ENCODE measurements at places on chromosomes 6 and 20.

DNA sequence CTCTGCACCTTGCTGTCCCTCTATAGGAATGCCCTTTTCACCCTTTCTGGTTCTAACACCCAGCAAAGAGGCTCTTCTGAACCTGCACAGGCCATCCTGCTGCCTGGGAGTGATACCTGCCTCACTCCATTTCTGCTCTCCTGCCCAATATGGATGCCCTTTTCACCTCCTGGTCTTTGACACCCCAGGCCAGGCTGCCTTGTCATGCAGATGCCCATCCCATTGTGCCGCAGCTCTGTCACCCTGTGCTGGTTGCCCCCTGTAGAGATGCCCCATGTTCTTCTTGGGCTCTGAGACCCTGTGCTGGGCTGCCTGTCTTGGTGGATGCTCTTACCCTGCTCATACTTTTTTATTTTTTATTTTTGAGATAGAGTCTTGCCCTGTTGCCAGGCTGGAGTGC, 95.3 kb downstream of the CDKAL1 start:
- no peak for DNase-seq

GRCh38 chr6:111520524-111520923, 37.5 kb upstream of the REV3L start:
- DNase-seq, result no peak

DNA sequence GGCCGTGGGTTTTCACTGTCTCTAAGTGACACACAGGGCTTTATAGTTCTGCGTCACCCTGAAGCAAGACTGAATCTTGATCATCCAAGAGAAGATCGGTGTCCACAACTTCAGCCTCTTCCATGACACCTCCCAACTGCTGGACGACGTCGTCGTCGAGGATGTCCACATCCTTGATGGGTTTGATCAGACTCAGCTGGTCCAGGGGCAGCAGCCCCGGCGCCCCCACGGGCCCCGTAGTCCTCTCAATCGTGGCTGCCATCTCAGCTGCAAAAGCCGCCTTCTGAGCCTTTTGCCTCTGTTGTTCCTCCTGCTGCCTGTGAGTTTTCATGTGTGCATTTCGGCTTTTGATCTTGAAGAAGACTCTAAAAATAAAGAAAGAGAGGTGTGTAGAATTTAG, 10.6 kb upstream of the MRPS10 start:
- no peak for DNase-seq

DNA sequence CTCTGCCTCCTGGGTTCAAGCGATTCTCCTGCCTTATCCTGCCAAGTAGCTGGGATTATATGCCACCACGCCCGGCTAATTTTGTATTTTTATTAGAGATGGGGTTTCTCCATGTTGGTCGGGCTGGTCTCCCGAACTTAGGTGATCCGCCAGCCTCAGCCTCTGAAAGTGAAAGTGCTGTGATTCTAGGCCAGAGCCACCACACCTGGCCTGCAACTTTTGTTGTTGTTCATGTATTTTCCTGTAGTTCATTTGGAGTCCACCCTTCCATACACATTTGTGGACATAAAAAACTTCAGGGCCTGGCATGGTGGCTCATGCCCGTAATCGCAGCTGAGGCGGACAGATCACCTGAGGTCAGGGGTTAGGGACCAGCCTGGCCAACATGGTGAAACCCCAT, 14.5 kb downstream of the HSPA1B start:
- DNase-seq, result no peak

DNA sequence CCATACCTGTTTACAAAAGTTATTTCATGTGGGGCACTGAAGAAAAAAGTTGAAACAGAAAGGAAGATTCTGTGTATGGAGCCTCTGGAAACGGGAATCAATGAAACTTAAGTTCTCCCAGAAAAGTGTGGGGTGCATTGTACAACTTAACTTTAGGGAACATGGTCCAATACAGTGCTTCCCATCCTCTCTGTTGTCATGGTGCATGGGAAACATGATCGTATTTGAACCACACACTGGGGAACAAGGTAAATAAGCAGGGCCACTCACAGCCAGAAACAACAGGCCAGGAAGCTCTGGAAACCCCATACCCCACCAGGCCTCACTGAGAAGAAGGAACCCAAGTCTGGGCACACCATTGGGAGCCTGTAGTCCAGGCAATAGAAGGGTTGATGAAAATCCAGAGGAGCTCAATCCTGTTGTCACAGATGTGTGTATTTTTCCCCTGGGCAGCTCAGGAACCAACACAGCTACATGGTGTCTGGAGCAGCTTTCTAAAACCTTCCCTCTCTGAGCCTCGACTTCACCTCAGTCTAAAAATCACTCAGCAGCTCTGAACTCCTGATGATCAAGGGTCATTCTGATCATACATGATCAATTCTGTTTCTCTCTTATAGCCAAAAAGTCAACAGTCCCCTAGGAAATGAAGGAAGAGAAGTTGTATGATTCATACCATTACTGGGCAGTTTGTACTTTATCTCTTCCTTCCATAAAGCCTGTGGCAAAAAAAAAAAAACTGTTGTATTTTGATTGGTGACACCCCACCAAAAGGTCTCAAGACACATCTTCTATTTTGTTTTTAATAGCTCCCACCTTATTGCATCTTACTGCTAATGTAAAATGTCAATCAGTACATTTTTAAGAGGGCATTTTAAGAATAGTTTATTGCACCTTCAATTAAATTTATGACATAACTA, 198.5 kb upstream of the TAB2 start:
- DNase-seq, result no peak

GRCh38 chr6:112691289-112691688, 344.2 kb downstream of the RFPL4B start:
- DNase-seq, result no peak

DNA sequence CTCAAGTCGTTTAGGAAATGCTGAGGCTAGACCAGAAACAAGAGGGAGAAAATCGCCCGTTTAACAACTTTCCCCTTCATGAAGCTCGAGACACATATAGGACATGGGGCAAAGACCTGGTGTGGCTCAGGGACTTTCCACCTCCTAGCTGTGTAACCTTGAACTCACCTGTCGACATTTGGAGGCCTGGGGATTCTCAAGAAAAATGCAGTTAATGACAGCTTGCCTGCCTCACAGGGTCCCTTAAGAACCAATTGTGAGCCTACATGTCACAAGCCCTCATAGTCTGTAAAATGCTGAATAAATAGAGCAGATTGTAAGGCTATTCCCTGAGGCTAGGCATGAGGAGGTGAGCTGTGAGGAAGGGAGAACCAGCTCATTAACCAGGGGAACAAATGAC, 35.1 kb downstream of the MGME1 start:
- no peak for DNase-seq

DNA sequence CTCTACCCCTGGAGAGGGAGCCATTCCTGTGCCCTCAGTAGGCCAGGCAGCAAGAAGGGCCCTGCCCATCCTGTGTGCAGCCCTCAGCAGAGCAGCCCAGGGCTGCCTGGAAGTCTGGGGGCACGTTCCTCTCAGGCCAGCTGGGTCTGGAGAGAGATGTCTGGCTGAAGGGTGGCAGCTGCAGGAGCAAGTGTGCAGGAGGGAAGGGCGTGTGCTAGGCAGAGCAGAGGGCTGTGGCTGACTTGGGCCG, 62.7 kb downstream of the NOL4L start:
- no peak for DNase-seq

DNA sequence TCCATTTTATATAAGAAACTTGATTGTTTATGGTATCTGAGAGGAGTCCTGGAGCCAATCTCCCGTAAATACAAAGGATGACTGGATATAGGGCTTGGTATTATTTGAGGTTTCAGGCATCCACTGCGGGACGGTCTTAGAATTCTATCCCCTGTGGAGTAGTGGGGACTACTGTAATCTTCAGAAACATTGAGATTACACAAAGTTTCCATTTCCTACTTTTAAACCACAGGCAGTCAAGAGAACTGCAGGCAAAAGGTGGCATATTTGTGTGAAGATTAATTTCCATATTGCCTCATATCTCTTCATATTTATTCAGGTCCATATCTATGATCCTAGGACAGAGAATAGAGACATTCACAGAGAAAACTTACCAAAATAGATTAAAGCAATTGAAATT, 586.2 kb downstream of the PHF3 start:
- DNase-seq, result no peak

GRCh38 chr6:113121571-113121970, 735.6 kb upstream of the MARCKS start:
- DNase-seq, result no peak

GRCh38 chr6:149471801-149472200, 13.0 kb downstream of the ZC3H12D start:
- DNase-seq, result no peak

DNA sequence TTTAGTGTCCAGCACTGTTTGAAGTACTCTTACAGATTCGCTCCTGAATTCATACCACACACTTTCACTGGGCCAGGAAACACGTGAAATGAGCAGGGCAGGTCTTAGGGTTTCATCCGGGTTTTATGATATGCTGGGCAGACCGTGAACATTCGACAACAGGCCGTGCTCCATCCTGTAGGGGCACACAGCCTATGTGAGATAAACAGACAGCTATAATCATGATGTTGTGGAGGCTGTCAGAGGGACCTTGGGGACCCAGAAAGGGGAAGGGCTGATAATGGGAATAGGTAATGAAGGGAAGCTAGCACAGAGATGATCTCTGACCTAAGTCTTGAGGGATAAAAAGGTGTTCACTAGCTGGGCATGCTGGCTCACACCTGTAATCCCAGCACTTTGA, 110.4 kb downstream of the RIN2 start:
- DNase-seq, result no peak

GRCh38 chr6:90212274-90212673, 84.4 kb downstream of the BACH2 start:
- no peak for DNase-seq

GRCh38 chr6:69696273-69696672, 100.5 kb downstream of the LMBRD1 start:
- DNase-seq, result no peak

DNA sequence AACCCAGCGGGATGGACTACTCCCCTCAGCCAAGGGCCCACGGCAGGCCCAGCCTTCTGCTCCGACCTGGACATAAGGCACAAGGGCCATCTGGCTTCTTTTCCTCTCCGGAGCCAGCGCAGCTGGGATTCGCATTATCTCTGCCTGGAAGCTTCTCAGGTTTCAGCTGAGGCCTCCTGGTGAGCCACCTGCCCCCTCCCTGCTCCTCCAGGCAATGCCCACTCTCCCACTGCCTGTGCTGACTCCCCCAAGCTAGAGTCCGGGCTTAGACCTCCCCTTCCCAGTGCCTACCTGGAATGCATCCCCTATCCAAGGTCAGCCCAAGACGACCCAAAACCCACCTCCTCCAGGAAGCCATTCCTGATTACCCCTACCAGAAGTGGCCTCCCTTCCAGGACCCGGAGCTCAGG, 60.7 kb downstream of the EZR start:
- no peak for DNase-seq

DNA sequence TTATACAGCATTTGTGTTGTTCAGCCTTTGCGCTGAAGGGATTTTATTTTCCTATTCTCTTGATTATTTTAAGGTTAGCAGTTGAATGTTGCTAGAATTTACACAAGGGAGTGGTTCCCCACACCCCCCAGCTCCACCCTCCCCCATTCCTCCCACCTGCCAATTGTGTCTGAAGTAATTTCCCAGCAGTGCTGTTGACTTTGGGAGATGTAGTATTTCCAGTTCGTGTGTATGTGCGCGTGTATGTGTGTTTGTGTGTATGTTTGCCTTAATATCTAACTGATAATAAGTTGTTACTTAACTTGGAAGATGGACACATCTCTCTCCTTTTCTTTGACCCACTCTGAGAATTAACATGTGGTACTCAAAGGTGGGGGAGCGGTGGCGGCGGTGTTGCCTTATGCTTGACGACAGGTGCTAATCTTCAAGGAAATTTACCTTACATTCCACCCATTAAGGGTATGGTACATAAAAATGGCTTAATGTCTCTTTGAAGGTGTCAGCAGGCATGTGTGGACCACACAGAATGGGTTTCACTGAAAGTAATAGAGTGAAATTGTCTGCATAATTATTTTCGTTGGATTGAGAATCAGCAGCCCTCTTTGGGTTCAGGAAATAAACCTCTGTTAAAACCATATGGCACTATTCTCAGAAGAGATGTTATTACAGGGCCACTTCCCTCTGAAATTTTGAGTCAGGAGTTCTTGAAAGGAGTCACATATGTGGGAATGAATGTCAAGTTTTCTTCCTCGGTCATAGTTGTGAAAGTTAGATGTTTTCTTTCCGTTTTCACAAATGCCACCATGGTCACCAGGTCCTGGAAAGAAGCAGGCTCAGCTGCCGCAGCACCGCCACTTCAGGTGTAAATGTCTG, 95.6 kb upstream of the SUPT3H start:
- DNase-seq, result peak; percentile 43
